ENCODE measurements at places on chromosomes 5 and 9.
A peak's percentile ranks its signal among the peaks of the same experiment; 100 is the strongest.

DNA sequence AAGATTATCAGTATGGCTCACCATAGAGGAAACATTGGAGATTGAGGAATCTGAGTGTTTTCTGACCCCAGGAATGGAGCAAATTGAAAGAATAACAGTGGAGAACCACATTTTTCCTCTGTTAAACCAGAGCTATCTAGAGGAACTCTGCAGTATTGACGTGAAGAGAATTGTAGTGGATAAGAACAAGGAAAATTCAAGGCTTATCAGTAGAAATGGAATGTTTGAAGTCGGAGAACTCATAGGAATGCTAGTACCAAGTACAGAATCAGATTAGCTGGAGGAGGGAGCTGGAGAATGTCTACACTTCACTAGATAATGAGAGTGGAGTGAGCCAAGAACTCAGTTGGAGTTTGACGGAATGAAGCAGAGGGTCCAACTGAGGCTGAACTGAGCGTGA lies 50.3 kb downstream of the SNCAIP start:
- no peak for DNase-seq

DNA sequence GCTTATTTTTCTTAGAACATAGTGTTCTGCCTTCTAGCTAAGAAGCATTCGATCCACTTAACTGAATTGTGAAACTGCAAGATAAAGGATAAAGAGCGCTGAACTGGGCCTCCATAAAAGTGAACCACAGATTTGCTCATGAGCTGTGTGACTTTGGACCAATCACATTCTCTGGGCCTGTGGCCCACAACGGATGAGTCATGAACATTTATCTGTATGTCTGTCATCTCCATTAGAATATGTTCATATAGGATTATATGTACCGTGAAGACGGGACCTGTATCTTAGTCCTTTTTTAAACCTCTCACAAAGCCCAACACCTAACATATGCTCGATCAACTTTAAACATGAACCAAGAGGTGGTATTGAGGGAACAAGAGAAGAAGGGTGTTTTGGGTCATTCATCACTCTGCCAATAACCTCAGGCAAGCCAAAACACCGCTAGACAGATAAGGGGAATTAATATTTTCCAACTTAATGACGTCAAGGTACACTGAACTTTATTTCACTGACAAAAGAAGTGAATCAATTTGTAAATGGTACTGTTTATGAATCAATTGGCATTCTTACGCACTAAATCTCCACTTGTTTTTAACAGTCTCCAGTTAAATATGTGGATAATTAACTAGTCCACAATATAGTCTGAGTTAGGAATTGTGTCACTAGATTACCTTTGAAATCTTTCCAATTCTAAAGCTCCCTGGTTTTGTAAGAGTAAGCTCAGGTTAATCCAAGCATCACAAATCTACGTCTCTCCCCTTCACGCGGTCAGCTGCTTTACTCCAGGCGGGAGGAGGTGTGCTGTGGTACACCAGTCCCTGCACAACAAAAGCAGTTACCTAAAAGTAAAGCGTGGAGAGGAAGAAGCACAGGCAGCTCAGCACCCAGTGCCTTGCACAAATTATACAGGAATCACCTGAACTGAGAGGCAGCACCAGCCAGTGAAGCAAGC lies 1.6 kb downstream of the TMEM245 start:
- DNase-seq: peak; percentile 80

DNA sequence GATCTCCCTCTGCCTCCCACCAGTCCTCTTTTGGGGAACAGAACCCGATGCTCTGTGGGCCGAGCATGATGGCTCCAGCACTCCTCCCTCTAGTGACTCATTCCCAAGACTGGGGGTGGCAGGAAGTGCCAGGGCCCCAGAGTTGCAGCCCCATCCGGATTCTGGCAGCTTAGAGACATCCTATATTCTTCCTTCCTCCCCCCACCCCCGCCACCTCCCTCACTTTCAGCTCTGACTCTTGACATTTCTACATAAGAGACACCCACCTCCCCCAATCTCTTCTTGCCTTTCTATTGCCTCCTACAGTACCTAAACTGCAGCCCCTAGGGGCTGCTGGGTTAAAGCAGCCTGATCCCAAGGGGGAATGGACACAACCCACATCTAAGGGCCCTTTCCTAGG lies 47.1 kb upstream of the MATR3 start:
- DNase-seq: no peak

GRCh38 chr5:131210151-131210510 lies 39.4 kb downstream of the LYRM7 start:
- DNase-seq: no peak

DNA sequence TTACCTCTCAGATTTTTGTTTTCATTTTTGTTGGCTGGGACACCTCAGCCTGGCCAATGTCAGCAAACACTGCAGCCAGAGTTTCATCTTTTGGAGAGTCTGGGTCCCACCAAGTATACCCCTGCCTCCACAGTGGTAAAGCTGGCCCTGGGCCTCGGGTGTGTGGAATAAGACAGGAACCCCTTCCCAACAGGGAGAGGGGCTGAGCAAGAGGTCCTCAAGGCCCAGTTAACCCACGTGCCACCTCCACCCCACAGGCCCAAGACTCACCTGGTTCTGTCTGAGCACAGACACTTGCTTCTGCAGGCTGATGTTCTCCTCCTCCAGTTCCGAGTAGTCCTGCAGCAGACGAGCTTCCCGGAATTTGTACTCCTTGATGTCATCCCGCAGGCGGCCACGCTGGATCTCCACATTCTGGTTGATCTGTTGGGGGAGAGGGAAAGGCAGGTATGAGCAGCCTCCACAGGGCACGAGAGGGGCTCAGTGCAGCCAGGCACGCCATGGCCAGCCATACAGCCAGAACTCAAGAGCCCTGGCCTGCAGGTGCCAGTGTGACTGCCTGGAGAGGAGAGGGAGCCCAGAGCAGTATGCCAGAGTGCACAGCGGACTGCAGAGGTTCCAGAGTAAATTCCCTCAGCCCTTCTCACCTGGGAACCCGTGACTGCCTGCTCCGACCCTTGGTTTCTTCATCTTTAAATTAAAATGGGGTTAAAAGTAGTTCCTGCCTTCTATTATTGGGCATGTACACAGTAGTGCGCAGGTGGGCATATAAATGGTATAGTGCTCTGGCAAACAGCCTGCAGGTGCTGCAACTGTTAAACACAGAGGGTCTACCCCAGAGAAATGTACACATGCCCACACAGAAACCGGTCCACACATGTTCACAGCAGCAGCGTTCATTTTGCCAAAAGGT lies 42.0 kb downstream of the BICD2 start:
- DNase-seq: peak; percentile 51

DNA sequence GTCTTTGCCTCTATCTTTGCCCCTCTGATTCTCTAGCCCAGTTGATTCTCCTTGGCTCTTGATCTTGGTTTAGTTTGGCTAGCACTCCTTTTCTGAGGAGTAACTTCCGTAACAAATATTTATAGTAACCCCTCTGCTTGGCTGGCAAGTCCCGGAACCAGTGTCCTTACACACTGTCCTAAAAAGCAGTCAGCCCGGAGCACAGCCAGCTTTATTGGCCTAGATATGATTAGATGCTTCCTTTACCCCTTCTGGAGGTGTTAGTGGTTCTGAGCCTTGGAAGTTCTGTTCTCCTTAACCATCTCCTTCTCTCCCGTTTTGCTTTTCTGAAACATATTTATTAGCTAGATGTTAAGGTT lies 17.0 kb upstream of the MSMP start:
- no peak for DNase-seq

- no peak for DNase-seq
Measured at GRCh38 chr9:124266139-124266825, 8.5 kb downstream of the NEK6 start.

- DNase-seq: no peak
Measured at GRCh38 chr5:121175986-121176385, 675.7 kb upstream of the FTMT start.

- no peak for DNase-seq
Measured at GRCh38 chr9:4433379-4433778, 56.9 kb upstream of the SLC1A1 start.

GRCh38 chr5:135377751-135378680 lies 21.0 kb downstream of the MACROH2A1 start:
- DNase-seq: no peak
